ENCODE measurements at places on chromosomes 11 and 22.

GRCh38 chr11:793556-793955, 3.7 kb upstream of the CEND1 start:
- peaks cover 2% of the 10 kb centered on the region for H3K27me3 ChIP-seq
- peaks cover 11% of the 10 kb centered on the region for H3K4me1 ChIP-seq
- H3K27ac ChIP-seq = no peak overlapping the region
- H3K4me3 ChIP-seq = no peak overlapping the region
- no peak for DNase-seq

GRCh38 chr11:69640995-69641581, at the start of gene CCND1:
Gene CCND1, plus strand, starts transcription at chr11:69641156. Its CDS starts 158 bp downstream, at chr11:69641314.
- DNase-seq = peak; percentile 95
- H3K4me3 ChIP-seq = peak within 1 kb of the TSS; percentile 86
- peaks cover 24% of the 10 kb centered on the region for H3K36me3 ChIP-seq
- peak within 1 kb of the TSS; percentile 87 for H3K27ac ChIP-seq
- peaks cover 5% of the 10 kb centered on the region for H3K27me3 ChIP-seq
- peaks cover 27% of the 10 kb centered on the region for H3K4me1 ChIP-seq

DNA sequence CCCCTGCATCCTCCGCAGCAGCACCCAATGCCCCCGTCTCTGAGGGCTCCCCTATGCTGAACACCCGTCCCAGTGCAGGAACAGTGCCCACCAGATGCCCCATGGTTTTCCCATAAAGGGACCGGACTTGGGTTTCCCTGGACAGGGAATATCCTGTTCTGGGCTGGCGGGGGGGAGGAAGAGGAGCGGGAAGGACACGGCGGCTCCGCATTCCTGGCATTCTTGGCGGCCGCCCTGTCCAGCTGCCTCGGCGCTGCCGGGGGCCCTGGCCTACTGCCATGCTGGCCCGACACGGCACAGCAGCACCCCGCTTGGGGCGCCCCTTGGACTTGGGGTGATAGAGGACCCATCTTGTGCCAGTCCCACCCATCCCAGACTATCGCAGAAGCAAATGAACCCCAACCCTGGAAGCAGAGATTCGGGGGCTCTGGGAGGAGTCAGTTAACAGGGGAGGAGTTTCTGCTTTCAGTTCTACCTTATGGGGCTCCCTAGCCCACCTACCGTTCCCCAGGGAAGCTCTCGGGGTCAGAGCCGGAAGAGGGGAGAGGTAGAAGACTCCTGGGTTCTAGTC, 23.7 kb upstream of the CBX7 start:
- no peaks in the 10 kb centered on the region for H3K36me3 ChIP-seq
- peak overlapping the region; percentile 61 for H3K27ac ChIP-seq
- no peaks in the 10 kb centered on the region for H3K27me3 ChIP-seq
- no peak overlapping the region for H3K4me3 ChIP-seq

GRCh38 chr11:61766353-61766841, 14.0 kb downstream of the MYRF start:
- peak overlapping the region; percentile 39 for H3K27ac ChIP-seq
- no peaks in the 10 kb centered on the region for H3K36me3 ChIP-seq
- no peak for DNase-seq
- no peak overlapping the region for H3K4me3 ChIP-seq

- H3K4me3 ChIP-seq = no peak overlapping the region
- no peaks in the 10 kb centered on the region for H3K27me3 ChIP-seq
- peaks cover 24% of the 10 kb centered on the region for H3K4me1 ChIP-seq
- H3K27ac ChIP-seq = no peak overlapping the region
- peak; percentile 31 for DNase-seq
These were observed 405.7 kb downstream of the AASDHPPT start for GRCh38 chr11:106482917-106483785.

- H3K4me3 ChIP-seq = no peak overlapping the region
- no peaks in the 10 kb centered on the region for H3K4me1 ChIP-seq
- H3K36me3 ChIP-seq = peaks cover 37% of the 10 kb centered on the region
- no peak for DNase-seq
- H3K27ac ChIP-seq = no peak overlapping the region
- H3K27me3 ChIP-seq = no peaks in the 10 kb centered on the region
These were observed 3.3 kb downstream of the IL18BP start for GRCh38 chr11:72001834-72002591.

DNA sequence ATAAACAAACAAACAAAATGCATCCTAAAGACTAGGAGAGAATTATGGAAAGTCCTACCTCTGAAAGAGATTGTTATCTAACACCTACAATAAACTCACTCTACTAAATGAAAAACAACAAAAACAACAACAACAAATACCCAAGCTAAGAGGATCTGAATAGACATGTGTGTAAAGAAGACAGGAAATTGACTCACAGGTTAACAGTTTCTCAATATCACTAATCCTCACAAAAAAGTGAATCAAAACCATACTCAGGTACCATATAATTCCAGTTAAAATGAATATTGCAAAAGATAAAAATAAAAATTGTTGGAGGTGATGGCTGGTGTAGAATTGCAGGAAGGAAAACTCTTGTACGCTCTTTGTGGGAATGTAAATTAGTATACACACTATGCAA, 110.4 kb upstream of the TOP3B start:
- H3K4me1 ChIP-seq = peaks cover 23% of the 10 kb centered on the region
- no peak overlapping the region for H3K4me3 ChIP-seq
- H3K36me3 ChIP-seq = no peaks in the 10 kb centered on the region
- no peak overlapping the region for H3K27ac ChIP-seq

- DNase-seq = no peak
- H3K27me3 ChIP-seq = no peaks in the 10 kb centered on the region
- no peaks in the 10 kb centered on the region for H3K4me1 ChIP-seq
- no peak overlapping the region for H3K27ac ChIP-seq
- H3K4me3 ChIP-seq = no peak overlapping the region
These were observed 333.4 kb upstream of the MPPED2 start for GRCh38 chr11:30919389-30920152.

- peaks cover 12% of the 10 kb centered on the region for H3K4me1 ChIP-seq
- DNase-seq = peak; percentile 71
- no peaks in the 10 kb centered on the region for H3K27me3 ChIP-seq
- peaks cover 8% of the 10 kb centered on the region for H3K36me3 ChIP-seq
- H3K4me3 ChIP-seq = no peak overlapping the region
These were observed 4.6 kb downstream of the TMEM9B start for GRCh38 chr11:8959546-8960166.

All from HepG2 (cell line).